Heart left ventricle (tissue), 16 donors: ENCODE measurements at places on chromosomes 5 and 9.

DNA sequence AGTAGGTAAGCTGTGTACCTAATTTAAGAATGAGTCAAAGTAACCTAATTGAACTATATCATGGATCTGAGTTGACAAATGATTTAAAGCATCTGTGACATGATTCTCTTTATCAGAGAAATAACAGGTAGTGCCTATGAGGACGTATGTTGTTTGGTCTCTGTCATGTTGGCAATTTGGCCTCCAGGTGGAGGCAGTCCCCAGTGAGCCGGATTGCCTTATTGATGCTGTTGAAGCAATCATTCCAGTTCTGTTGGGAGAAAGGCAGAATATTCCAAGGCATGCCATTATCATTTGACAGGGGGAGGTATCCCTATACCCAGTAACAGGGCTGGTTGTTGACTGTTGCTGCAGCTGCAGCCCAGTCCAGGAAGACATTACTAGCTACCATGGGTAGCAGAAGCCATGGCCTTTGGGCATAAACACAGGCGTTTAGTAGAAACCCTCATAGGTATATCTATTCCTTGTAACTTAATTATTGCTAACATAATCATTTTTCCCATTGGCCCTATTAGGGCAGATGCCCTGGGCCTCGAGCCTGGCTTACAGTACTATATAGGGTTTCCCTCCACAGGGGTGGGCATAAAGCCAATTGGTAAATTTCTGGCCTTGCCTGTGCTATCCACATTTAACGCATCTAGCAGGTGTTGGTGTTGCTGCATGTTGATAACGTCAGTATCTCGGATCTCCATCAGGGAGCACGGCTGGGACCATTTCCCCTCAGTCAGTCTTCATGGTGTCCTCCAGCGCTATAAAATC is 12.2 kb upstream of the SLC22A4 start:
- no peak overlapping the region for H3K4me3 ChIP-seq
- H3K36me3 ChIP-seq, result no peaks in the 10 kb centered on the region
- no peak for DNase-seq
- no peaks in the 10 kb centered on the region for H3K4me1 ChIP-seq
- no peak overlapping the region for H3K27ac ChIP-seq

DNA sequence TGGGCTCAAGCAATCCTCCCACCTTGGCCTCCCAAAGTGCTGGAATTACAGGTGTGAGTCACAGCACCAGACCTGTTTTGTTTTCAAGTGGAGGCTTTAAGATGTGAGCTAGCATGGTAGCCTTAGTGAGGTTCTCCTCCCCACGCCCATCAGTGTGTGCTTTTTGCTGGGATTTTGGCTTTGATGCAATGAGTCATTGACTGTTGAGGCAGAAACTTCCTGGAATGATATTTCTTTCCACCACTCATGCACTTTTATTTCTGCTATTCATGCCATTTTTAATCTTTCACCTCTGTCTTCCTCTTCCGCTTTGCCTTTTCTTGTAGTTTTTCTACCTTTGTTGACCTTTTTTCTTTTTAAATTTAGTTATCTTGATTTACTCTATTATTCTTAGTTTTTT is 4.2 kb upstream of the NFIL3 start:
- no peak for DNase-seq
- no peak overlapping the region for H3K4me3 ChIP-seq
- H3K27ac ChIP-seq, result no peak overlapping the region
- no peaks in the 10 kb centered on the region for H3K36me3 ChIP-seq
- no peaks in the 10 kb centered on the region for H3K27me3 ChIP-seq
- no peaks in the 10 kb centered on the region for H3K4me1 ChIP-seq

- no peak overlapping the region for H3K4me3 ChIP-seq
- no peak overlapping the region for H3K27ac ChIP-seq
- no peaks in the 10 kb centered on the region for H3K4me1 ChIP-seq
- no peaks in the 10 kb centered on the region for H3K27me3 ChIP-seq
Measured at GRCh38 chr5:129622531-129622930, 125.4 kb upstream of the MINAR2 start.

- no peak for DNase-seq
- H3K36me3 ChIP-seq, result peaks cover 42% of the 10 kb centered on the region
- no peak overlapping the region for H3K4me3 ChIP-seq
Measured at GRCh38 chr5:67118050-67118620, 78.5 kb downstream of the CD180 start.
